ENCODE measurements at places on chromosomes 2 and 18.
A peak's percentile ranks its signal among the peaks of the same experiment; 100 is the strongest.

DNA sequence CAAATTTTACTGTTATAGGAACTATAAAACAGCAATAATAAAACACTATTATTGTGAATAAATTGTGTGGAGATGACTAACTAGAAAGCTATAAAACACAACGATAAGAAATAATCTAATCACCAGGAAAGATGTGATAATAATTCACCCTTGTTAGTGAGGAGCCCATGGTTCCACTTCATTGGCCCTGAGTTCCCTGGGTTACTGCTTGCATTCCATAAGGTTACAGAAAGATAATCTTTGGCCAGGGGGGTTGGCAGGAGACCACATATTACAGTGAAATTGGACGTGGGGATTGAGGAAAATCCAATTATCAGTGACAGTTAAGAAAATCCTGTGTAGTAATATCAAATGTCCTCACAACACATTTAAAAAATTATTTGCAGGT, 2.5 kb upstream of the CPO start:
- DNase-seq, result no peak

GRCh38 chr2:29201979-29202378, 86.8 kb downstream of the CLIP4 start:
- DNase-seq, result no peak

DNA sequence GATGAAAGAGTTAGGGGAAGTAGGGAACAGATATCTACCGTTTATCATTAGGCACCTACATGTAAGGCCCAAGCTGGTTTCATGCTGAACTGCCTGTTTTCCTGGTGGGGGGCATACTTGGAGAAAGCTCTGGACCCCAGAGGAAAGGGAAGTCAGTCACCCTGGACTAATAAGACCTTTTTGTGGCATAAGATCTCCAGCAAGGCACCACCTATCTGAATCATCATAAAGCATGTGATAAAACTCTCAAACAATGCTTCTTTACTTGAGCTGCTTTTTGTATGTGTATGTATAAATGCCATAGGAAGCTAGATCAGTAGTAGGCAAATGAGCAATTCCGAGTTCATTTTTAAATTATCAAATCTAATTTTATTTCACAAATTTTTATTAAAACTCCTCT, 104.8 kb downstream of the TANC1 start:
- no peak for DNase-seq

GRCh38 chr2:112547333-112547732, 5.1 kb downstream of the POLR1B start:
- no peak for DNase-seq

DNA sequence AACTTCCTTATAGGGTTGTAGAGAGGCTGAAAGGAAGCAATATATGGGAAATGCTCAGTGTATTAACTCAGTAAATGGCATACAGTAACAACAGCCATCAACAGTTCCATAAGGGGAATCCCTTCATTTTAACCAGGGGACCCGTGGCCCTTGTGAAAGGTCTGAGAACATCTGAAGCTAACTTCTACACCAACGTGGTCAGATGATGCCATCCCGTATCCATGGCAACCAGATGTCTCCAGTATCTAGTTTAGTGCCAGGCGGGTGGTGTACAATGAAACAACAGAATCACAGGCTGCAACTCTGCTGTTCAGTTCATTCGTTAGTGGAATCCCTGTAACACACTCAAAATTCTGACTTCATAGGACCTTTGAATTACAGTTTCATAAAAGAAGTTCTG, 162.3 kb downstream of the TGIF1 start:
- DNase-seq, result no peak

- no peak for DNase-seq
Observed at GRCh38 chr2:10514743-10515142, 66.6 kb upstream of the ODC1 start.

DNA sequence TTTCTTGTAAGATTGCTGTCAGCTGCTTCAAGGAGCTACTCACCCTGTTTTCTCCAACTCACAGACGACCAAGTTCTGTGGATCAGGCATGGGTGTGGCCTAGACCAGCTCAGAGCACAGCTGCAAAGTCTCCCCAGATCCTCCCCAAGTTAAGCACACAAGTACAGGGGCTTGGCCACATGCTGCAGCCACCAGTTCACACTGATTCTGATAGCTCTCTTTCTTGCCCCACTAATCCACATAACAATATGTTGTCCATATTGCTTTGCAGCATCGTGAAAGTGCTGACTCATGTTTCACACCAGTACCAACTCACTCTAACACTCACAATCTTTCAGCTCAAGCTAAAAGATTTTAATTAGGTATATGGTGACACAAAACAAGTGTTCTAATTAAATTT, 437.0 kb downstream of the PARD3B start:
- no peak for DNase-seq

GRCh38 chr2:91477731-91478672, 2786.5 kb downstream of the RPIA start:
- no peak for DNase-seq

DNA sequence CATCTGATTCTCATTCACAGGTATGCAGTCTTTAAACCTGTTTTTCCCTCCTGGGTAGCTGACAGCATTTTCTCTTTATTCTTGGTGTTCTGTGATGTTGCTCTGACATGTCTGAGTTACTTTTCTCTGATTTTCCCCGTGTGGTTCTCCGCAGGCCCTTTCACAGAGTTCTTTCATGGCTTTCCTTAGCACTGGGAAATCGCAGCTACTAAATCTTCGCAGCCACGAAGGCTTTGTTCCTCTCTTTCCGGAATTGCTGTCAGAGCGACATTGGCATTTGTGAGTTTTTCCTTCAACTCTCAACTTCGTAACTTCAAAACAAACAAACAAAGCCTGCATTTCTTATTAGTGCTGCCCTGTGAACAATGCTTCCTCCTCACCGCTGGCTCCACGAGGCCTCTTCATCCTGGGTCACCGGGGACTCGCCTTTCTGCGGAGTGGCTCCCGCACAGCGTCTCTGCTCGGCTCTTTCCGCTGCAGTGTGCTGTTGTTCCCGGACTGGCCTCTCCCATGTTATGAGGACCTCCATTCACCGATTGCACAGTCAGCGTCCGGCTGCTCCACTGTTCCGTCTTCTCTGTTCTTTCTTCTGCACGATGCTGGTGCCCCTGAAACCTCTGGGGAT, 16.1 kb downstream of the COLEC11 start:
- no peak for DNase-seq

DNA sequence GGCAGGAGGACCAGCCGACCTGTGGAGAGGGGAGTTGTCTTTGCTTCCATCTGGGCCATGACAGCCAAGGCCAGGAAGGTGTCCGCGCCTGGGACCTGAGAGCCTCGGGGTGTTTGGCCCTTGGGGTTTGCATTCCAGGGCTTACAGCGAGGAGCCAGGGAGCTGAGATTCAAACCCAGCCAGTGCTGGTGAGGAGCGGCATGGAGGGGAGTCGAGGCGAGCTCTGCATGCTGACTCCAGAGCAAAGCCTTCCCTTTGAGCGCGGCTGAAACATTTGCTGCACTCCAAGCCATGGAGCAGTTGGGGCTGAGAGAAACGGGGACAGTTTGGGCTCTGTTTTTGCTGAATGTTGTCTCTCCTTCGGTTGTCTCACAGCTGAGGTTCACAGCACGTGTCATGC, 77.4 kb downstream of the TWIST2 start:
- DNase-seq, result no peak

DNA sequence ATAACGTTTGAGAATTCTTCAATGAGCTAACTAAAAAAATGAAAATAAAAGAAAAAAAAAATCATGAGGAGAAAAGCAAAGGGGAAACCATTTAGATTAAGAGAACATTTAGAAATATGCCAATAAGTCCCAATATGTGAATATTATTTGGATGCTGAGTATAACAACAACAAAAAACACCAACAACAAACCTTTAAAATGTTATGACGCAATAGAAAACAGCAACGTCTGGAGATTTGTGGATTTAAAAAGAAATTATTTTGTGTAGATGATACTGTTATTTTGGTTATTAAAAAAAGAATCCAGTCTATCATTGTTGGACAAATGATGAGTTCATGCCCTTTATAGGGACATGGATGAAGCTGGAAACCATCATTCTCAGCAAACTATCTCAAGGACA, 417.2 kb downstream of the LRRTM4 start:
- DNase-seq, result no peak

DNA sequence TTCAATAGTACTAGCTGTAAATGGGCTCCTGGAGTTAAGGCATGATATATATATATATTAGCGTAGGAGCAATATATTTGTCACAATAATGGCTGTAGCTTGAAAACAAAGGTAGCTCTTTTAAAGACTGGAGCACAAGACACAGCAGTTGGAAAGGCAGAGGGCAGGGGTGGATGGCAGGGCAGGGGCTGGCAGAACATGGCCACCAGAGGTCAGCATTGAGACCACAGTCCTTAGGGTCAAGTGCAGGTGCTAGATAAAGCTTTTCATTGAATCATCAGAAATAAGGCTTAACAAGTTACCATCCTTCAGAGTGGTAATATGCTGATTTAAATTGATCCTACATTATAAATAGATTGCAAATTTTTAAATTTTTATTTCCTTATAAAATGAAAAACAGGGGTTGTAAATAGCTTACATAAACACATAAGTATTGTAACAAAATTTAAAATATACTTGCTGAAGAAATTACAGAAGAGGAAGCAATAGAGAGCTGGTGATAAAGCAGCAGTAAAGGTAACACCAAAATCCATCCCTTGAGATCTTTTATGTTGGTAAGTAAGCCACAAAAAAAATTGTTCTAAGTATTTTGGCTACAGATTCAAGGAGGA, 161.2 kb upstream of the PIEZO2 start:
- peak; percentile 8 for DNase-seq

- no peak for DNase-seq
Observed at GRCh38 chr2:226446406-226447001, 353.1 kb downstream of the IRS1 start.

DNA sequence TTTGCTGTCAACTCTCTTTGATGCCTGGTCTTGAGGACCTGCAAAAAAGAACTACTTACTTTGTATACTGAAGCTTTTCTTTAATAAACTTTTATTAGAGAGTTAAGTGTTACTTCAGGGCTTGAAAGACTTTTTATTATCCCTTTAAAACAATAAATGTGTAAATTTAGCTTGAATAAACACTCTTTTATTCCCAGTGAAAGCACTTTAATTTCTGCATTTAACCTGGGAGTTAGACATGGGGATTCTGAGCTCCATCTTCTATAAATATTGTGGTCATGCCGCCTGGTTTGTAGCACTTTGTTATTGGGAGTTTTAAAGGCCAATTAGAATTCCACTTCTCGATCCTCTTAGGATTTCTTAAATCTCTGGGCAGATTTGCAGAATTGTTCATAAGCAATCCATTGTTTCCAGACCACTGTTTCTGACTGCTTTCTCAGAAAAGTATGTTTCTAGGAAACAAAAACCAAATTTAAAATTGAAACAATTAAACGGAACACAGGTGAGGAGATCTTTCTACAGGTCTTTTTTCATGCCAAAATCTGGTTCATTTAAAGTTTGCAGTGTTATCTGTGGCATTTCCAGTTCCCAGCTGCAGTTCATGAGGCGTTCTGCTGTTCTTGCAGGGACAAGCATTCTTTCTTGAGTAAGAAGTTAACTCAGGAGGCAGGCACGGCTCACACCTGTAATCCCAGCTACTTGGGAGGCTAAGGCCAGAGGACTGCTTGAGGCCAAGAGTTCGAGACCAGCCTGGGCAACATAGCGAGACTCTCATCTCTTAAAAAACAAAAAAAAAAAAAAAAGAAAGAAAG, 18.1 kb upstream of the E2F6 start:
- DNase-seq, result no peak

- no peak for DNase-seq
Observed at GRCh38 chr2:60544954-60545560, 8.4 kb downstream of the BCL11A start.

DNA sequence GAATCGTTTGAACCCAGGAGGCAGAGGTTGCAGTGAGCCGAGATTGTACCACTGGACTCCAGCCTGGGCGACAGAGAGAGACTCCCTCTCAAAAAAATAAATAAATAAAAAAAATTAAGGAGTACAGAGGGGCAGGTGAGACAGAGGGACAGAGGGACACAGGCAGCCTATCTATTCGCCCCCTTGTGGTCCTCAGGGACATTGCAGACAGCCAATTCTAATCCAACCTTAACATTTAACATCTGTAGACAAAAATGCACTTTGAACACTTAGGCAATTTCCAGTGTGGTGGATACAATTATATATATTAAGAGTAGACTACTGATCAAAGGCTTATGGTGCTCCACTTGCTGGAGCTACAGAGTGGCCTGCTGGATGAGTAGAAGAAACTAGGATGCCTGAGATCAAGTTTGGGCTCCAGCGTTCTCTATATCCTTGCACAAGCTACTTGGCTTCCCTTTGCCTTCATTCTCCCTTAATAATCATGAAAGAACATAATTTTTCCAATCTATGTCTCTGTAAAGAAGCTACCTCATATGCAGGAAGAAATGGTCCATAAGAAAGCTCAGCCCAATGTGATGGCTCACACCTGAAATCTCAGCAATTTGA, 8.2 kb upstream of the SMARCAL1 start:
- DNase-seq, result no peak

GRCh38 chr2:88575051-88575450, 52.2 kb downstream of the EIF2AK3 start:
- DNase-seq, result no peak

Data from NCI-H187 treated with DMSO at 0.1 percent for 48 hours (cell line).